ENCODE measurements at places on chromosomes 11 and 22.

- no peak for DNase-seq
Measured at GRCh38 chr11:76694664-76695063, 24.1 kb upstream of the LRRC32 start.

DNA sequence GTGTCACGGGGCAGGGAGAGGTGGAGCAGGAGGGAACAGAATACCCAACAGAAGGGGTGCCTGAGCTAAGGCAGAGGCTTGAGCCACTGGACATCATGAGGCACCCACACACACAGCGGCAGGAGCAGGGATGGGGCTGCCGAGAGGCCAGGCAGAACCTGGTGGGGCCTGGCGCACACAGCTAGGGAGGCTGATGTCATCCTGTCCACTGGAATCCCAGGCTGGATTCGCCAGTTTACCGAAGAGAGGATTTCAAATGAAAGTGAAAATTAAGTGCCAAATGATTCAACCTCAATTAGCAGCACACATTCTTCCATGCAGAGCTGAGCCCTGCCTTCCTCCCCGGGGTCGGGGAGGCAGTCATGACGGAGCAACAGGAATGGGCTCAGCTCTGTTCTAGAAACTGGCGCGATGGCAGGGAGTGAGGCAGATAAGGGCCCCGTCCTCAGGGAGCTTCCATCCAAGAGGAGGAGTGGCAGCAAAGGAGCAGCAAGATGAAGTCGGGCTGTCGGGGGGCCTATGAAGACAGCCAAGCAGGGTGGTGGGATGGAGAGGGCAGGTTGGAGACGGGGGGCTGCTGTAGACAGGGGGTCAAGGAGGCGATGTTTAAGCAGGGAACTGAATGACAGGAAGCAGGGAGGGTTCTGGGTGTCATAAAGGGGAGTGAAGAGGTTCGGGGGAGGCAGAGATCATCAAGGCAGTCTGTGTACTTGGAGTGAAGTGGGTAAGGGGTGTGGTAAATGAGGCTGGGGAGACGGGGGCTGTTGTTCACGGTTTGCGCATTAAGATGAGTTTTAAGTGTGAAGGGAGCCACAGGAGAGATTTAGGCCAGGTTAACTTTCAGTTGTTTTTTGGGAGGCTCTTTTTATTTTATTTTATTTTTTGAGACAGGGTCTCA is 6.4 kb downstream of the RAC2 start:
- DNase-seq = no peak

DNA sequence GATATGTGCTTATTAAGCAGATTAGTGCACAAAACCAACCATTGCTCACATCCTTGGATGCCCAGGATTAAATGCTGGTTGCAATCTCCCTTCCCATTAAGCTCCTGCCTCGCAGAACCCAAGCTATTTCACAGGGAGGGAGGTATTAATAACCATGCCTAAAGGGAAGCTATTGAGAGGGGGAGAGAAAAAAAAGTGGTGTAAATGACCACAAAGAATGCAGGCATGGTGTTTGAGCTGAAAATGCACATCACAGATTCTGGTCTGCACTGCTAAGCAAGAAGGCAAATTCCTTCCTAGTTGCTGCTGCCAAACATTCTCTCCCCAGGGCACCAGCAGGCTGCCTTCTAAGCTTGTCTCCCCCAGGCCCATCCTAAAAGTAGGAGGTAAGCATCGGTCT is 92.0 kb upstream of the ISX start:
- no peak for DNase-seq

GRCh38 chr22:41459431-41459830 is 9.1 kb downstream of the PHF5A start:
- no peak for DNase-seq

GRCh38 chr11:35336726-35337125 is 82.6 kb downstream of the SLC1A2 start:
- DNase-seq = no peak

GRCh38 chr11:6928916-6929315 is 2.7 kb downstream of the ZNF215 start:
- DNase-seq = no peak

GRCh38 chr22:45690008-45690407 is 18.4 kb downstream of the ATXN10 start:
- no peak for DNase-seq

- DNase-seq = no peak
Measured at GRCh38 chr22:22452211-22452610, 56.3 kb downstream of the ZNF280B start.

- no peak for DNase-seq
Measured at GRCh38 chr11:23976841-23977271, 520.0 kb upstream of the LUZP2 start.

Data from hypothalamus (tissue), 51 donors.